ENCODE measurements at places on chromosomes 13 and 19. TPM values are rescaled to one million over a fixed set of nuclear protein-coding genes. Genes with fewer than 3 reads are reported as not detected.

The CLDND2 gene
- total RNA-seq: not detected

The ATG4D gene
- 20.4 TPM for total RNA-seq

The NLRP12 gene
- total RNA-seq: 1.0 TPM

The MPHOSPH8 gene
- 7.8 TPM for total RNA-seq

Data from skeletal muscle tissue (tissue), 5 donors.